ENCODE measurements at places on chromosomes 13 and 19.
A peak's percentile ranks its signal among the peaks of the same experiment; 100 is the strongest.

DNA sequence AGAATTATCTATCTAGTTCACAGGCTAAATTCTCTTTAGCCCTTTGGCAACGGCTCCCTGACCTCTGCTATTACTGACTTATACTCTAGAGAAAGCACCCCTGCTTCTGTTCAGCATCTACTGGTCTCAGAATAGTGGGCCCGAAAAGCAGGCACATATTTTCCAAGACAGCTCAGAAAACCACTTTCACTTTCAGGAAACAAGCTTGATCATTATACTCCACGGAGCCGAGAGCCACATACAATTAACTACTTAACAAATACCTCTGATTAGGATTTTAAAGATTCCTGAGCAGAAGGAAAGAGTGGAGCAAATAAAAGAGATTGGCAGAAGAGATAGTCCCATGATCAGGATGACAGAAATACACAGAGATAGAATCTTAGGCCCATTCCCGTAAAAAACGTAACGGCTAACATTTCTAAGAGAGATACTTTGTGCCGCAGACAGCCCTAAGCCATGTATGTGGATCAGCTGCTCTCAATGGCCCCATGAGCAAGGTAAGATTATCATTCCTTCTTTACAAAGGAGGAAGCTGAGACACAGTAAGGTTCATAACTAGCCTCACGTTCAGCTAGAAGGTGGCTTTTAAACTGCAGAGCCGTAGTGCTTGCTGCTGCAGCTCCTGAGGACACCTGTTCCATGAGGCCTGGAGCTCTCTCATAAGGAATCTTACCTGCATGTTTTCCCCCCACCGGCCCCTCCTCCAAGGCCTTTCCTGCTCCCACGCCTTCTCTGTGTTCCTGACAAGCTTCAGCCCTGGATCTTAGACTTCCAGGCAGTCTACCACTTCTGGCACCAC lies 227.2 kb downstream of the FOXO1 start:
- DNase-seq = no peak

GRCh38 chr13:95535243-95535642 lies 17.3 kb upstream of the CLDN10 start:
- no peak for DNase-seq

DNA sequence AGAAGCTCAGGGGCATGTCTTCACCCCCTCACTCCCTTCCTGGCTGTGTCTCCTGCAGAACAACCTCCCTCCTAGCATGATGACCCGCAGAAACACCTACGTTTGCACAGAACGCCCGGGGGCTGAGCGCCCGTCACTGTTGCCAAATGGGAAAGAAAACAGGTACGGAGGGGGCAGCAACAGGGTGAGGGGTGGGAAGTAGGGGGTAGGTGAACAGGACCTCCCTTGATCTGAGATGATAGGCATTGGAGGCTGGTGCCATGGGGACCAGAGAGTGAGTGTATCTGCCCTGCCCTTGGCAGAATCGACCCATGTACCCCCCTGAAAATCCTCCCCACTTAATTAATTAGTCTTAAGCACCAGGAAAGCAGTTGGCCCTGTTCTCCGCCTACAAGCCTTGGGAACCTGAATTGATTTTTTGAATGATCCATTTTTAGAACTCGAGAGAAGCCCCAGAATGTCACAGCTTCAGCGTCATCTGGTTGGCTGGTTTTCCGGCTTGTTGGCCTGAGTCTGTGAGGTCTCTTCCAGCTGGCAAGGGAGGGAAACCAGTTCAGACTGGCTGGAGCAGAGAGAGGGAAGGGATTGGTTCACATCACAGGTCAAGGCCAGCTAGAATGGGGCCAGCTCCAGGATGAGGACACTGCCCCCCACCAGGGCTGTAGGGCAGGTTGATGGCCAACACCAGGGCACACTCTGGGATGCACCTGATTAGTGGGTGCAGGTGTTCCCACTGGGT lies 28.2 kb downstream of the CKM start:
- no peak for DNase-seq

DNA sequence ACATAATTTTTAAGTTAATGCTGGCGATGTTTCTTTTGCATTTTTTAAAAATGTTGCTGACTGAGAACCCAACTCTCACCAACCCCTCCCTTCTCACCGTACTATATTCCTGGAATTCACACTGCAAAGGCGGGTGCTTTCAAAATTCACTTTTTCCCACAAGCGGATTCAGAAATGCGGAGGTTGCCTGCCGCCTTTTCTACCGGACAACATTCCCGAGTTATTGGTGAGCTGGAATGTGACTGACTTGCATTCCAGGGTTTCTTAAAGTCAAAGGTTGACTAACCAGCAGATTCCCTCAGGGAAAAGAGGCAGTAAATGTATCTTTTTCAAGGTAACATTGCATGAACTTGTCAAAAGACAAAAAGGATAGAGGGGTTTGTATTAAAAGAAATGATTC lies 113.3 kb downstream of the RAB20 start:
- no peak for DNase-seq

DNA sequence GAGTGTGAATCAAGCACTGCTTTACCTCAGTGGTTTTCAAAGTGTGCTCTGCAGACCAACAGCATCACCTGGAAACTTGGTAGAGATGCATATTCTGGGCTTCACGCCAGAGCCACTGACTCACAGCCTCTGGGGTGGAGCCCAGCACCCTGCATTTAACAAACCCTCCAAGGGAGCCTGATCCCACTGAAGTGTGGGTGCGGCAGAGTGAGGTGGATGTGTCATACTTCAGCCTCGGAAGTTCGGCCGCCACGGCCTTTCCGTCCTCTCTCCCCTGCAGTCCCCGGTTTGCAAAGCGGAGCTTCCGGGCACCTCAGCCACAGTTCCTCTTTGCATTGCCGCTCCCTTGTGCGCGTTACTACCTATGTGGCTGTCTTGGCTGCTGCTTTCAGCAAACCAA lies 33.3 kb upstream of the MICU2 start:
- DNase-seq = no peak

- no peak for DNase-seq
Measured at GRCh38 chr13:36163809-36164308, 32.7 kb upstream of the DCLK1 start.

DNA sequence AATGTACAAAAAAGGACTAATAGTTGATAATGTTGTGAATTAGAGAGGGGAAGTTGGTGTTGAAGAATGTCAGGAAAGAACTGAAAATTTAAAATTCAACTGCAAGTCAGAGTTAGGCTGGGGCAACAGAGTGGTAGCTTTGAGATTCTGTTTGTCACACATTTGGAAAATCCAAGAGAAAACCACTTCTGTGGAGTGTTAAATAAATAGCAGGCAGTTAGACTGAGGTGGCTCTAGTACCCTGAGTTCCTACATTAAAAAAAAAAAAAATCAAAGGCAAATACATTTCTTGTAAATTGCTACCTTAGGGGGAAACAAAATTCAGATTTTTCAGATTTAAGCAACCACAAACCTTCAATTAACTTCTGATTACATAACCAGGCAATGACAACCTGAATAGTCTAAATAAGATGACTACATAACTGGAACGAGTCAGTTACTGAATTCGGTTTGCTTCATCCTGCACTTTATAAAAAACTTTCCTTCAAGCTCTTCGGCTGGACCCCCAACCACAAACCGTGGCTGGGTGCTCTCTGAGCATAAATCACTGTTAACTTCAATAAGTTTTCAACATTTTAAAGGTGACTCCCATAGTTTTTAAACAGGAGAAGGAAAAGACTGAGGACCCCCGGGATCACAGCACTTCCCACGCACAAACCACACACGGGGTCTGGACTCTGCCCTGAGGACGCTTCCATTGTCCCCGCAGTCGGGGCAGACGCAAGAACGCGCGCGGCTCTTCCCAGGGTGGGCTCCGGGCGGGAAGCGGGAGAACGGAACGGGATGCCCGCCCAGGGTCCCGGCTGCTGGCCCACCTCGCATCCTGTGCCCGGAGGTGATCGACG lies 725 bp downstream of the ZNF682 start:
- no peak for DNase-seq

GRCh38 chr13:42626176-42626860 lies 52.4 kb downstream of the TNFSF11 start:
- no peak for DNase-seq

DNA sequence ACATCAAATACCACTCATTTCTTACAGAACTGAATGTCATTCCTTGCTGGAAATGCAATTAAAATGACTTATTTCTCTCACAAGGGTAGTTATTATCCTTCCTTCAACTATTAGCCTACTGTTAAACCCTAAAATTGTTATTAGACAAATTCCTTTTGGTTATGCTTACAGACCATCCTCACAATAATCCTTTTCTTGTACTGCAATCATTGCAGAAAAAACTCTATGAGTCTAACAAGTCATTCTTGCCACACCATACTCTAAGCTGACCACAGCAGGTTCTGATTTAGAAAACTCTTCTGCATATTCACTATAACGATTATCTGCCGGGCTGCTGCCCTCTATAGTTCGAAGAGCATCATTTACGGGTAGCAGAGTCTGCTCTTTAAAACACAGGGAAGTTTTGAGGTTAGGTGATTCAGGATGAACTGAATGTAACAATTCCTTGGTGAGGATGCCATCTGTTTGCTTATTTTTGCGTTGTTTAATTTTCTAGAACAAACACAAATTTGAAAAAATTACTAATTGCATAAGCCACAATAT lies 38.2 kb downstream of the MTMR6 start:
- DNase-seq = no peak

- no peak for DNase-seq
Measured at GRCh38 chr19:49887037-49887664, 9.5 kb downstream of the IL4I1 start.

GRCh38 chr19:42553292-42554045 lies 25.2 kb upstream of the CEACAM1 start:
- no peak for DNase-seq

GRCh38 chr13:91400063-91400399 lies 1.6 kb downstream of the GPC5 start:
- no peak for DNase-seq

DNA sequence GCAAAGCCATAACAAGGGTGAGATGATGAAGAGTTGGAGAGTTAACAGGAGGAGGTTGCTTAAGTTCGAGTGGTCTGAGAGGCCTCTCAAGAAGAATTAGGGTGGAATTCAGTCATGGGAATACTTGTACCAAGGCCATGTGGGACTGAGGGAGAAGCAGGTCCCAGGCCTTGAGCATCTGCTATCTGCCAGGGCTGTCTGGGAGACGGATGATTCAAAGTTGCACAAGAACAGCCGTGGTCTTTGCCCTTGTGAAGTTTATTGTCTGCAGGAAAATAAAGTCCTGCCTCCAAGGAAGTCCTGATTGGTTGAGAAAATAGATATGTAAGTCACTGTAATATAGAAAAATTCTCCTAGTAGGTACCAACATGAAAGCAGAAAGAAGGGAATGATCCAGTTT lies 178.8 kb upstream of the RFC3 start:
- DNase-seq = no peak

GRCh38 chr13:38283346-38283745 lies 66.3 kb upstream of the UFM1 start:
- DNase-seq = no peak

DNA sequence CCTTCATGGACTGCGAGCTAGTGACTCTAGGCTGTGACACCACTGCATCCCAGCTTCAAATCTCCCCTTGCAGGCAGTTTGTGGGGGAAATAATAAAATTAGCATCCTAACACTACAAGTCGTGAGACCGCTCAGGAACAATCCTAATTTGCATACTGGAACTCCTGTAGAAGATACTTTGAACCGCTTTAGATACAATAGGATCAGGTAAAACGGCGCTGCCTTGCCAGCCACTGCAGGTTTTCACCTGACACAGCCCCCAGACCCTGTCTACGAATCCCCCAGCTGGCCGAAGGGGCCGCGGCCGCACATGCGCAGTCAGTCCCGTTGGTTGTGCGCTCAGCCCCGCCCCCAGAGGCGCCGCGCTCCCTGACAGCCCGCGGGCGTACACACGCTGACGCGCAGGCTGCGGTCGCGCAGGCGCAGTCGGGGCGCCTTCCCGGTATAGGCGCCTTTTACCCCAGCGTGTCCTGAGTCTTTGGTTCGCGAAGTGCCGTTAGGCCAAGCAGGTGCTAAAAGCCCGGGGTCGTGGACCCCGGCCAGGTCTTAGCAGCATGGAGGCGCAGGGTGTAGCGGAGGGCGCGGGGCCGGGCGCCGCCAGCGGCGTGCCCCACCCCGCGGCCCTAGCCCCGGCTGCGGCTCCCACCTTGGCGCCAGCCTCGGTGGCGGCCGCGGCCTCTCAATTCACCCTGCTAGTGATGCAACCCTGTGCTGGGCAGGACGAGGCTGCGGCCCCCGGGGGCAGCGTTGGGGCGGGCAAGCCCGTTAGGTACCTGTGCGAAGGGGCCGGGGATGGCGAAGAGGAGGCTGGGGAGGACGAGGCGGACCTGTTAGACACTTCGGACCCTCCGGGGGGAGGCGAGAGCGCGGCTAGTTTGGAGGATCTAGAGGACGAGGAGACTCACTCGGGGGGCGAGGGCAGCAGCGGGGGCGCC lies at the start of gene RFXAP:
Gene RFXAP (plus strand): TSS at position 419 of the 935 bp plus-strand sequence. CDS start 136 bp downstream, at position 555.
- peak; percentile 87 for DNase-seq

DNA sequence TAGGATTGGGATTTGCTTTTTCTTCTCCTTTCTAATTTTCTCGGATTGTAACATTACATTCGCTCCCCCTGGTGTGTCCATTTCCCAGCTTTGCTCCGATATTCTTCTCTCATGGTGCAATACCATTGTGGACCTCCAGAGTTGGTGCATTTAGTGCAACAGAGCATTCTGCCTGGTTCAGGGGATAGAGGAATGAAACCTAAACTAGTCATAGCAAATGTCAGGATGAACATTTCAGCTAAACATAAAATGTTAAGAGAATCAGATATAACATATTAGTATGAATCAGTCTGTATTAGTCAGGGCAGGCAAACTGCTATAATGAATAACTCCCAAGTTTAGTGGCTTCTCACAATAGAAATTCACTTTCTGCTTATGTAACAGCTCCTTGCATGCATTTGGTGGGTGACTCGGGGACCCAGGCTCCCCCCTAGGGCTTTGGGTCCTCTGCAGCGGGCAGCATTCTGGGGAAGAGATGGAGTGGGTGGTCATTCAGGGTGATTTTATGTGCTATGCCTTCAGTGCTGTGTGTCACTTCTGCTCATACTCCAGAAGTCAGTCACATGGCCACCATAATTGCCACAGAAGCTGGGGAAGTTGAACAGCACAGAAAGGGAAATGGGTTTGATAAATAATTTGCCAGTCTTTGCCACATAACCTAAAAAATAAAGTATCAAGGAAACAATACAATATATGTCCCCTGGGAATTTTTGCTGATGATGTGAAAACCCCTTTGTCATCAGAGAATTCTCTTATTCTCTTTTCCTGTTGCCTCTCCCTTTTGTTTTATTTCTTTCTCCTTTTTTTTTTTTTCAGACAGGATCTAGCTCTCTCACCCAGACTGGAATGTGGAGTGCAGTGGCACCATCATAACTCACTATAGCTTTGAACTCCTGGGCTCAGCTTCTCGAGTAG lies 111.0 kb downstream of the HSPH1 start:
- no peak for DNase-seq

- DNase-seq = no peak
Measured at GRCh38 chr19:38993271-38993670, 17.7 kb upstream of the FBXO17 start.
